ENCODE measurements at places on chromosomes 6 and 20.

DNA sequence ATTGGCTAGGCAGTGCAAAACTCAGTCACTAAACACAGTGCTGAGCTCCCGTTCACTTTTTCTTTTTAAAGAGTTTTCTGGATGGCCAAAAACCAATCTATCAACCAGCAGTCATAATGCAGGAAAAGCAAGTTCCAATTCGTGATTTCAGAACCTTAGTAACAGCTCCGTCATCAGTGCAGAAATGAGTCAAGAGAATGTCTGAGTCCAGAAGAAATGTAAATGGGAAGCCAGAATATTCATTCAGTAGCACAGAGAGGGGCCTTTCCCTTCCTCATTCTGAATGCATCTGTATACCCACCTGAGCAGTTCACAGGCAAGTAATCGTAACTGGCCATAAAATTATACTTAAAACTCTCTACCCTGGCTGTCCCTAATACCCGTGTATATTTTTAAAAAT is 20.4 kb downstream of the HUS1B start:
- no peak for DNase-seq

- DNase-seq = no peak
These were observed 154.0 kb upstream of the AFDN start for GRCh38 chr6:167672738-167673137.

DNA sequence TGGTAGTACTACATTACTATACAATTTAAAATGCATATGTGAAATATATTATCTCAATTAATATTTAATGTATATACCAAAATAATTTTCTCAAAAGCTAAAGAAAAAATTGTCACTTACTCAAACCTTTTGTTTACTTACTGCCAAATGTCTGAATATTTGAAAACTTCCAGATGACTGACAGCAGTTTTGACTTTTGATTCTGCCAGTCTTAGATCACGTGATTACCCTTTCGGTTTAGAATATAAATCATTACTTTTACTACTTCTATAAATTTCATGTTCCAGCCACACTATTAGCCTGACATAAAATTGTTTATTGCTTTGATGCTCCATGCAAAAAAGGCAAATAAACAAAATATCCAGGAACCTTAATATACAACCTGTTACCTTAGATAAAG is 680.7 kb upstream of the ID4 start:
- DNase-seq = no peak

DNA sequence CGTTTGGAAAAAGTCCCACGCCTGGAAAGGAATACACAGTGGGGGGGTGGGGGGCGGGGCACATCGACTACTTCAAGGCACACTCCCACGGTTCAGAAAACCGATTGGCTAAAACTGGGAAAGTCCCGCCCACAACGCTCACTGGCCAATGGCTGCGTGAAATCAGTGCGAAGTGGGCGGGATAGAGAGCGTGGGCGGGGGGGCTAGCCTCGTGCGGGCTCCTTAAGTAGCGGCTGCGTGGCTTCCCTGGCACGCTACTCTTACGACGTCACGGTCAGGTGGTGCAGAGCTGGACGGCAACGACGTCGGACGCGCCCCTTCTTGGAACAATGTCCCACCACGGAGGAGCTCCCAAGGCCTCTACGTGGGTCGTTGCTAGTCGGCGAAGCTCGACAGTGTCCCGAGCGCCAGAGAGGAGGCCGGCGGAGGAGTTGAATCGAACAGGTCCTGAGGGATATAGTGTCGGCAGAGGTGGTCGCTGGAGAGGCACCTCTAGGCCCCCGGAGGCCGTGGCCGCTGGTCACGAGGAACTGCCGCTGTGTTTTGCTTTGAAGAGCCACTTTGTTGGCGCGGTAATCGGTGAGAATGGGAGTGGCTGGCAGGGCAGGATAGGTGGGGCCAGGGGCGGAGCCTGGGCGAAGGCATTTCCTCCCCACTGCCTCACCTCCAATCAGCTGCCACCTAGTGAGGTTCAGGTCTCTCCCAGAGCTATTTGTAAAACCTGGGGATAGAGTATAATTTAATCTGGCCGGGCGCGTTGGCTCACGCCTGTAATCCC is at the start of gene DDX43:
Gene DDX43, plus strand, starts transcription at position 252 of the 778 bp plus-strand sequence. Its CDS starts 78 bp downstream, at position 330.
- DNase-seq = peak; percentile 5

GRCh38 chr6:163991321-163991720 is 576.8 kb downstream of the QKI start:
- DNase-seq = no peak

DNA sequence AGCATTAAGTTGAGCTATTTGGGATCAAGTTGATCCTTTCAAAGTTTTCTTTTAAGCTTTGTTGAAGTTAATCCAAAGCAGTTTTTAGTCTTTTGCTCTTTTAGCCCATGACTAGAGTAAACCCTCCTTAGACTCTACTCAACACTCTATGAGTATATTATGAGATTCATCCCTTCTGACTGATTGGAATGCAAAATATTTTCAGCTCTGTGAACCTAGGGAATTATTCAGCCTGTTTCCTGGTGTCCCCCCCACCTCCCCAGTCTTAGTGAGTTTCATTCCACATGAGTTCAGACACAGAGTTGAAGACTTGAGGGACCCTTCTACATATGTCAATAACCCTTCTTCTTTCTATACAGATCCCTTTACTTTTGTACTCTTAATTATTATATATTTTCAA is 413.7 kb downstream of the RFPL4B start:
- DNase-seq = no peak

DNA sequence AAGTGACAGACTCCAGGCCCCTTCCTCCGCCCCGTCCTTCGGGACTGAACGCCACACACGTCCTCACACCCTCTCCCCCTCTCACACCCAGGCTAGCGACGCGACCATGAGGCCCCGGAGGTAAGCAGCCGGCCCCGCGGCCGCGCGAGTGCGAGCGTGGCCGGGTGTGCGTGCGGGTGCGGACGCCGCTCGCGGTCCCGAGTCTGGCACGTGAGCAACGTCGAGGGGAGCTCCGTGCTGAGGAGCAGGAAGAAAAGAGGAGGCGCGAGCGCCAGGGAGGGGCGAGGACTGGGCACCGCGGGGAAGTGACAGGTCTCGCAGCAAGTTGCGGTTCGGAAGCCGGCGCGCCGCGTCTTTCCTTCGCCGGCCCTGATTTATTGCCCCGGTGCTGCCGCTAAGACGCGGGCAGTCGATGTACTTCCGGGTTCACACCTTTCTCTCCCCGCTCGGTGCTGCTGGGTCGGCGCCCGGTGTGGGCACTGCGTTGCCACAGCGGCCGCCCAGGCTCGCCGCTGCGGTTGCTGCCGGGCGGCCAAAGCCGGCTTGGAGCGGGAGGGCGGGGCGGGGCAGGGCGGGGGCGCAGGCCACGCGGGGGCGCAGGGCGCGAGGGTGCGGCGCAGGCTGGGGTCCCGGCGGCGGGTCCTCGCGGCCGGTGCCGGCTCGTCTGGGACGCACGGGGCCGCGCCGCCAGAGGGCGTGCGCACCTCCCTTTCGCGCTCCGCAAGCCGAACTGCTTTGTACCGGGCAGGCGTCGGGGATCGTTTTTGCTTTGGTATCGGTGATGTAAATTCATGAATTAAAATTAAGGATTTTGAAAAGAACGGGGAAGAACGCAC is 15.8 kb upstream of the LIN28B start:
- peak; percentile 17 for DNase-seq

- DNase-seq = no peak
These were observed 273.6 kb downstream of the PACRG start for GRCh38 chr6:163001330-163001729.

- DNase-seq = no peak
These were observed 3.0 kb upstream of the GRM4 start for GRCh38 chr6:34148631-34149451.

- DNase-seq = no peak
These were observed 214.7 kb upstream of the PROKR2 start for GRCh38 chr20:5531318-5532081.

Measured in stimulated activated effector memory CD8-positive, alpha-beta T cell treated with anti-CD3 and anti-CD28 coated beads, Interleukin-12 subunit alpha, Interleukin-12 subunit beta, amount 100 ng/mL, for 72 hours (primary cell).